NCI-H1694 (cell line): ENCODE measurements at places on chromosomes 12 and 14.

DNA sequence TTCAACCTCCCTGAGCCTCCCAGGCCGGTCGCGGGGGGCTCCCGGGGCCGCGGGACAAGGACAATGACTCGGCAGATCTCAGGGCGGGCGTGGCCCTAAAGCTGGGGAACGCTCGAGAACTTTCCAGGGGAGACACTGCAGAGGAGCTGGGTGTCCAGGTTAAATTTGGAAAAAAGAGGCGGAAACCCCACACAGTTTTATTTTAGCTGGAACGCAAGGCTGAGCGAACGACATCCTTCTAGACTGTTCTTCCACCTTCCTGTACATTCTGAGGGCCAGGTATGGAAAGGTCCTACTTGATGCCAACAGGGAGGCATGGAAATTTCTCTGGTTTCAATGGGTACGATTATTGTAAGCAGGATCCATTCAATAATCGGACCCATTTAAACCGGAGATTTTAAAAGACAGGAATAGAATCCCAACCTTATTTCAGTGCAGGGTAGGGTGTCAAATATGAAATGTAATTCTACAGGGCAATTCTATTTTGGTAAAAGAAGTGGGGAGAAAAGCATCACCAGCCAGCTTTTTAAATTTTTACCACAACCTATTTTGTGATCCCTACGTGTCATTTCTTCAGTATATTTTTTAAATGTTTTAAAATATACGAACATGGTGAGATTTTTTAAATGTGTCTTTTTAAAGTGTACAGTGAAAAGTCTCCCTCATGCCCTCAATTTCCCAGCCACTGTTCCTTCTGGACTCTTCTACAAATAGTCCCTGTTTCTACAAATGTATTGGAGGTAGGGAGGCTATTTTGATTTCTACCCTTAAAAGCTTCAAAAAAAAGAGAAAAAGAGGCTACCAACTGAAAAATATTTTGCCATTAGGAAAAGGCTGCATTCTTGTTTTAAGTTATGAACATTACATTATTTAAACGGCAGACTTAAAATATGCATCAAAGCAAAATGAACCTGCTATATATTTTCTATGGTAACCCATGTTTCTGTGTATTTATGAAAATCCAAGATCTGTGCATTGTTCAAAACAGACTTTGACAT, 1.1 kb upstream of the UBC start:
- DNase-seq, result no peak

DNA sequence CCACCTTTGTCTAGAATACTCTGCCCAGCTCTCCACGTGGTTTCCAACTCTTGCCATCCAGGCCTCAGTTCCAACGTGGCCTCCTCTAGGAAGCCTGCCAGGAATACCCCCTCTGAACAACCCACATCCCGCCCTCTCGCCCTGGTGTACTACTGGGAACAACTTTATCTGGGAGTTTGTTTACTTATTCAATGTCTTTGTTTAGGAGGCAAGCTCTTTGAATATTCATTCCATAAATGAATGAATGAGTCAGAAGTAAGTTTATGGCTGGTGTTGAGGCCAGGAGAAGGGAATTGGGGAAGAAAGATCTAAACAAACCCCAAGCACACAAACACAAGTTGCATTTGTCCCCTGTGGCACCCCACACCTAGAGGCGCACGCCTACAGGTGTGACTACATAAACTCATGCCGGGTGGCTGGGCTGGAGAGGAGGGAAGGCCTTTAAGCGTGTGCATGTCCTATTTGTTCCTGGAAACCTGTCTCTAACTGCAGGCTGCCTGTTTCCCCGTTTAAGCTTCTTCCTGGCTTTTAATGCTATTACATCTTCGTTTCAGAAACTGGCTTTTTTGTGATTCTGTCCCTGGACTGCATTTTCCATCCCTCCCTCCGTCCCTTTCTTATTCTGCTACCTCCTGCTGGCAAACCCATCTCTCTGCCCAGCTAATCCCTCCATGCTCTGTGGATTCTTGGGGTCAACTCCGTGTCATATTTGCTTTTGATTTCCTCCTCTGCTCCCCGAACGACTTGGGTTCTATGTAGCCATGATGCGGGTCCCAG, 57.9 kb downstream of the FZD10 start:
- no peak for DNase-seq

DNA sequence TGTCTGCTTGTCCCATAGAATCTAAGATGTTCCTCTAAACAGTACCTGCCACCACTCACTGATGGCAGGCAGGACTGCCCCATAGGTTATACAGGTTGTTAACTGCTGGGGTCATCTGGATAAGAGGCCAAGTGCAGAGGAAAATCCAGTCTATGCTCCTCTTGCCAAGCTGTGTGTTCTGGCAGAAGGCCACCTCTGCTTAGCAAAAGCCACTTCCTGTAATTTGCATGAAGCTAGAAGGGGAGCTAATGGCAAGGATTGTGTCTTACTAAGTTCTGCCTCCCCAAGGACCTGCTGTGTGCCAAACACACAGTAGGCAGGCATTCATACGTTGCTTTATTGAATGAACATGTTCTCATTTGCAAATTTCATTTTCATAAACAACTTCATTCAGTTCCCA, 445.4 kb downstream of the BCL11B start:
- no peak for DNase-seq

- no peak for DNase-seq
These were observed 4.7 kb downstream of the SYNE2 start for GRCh38 chr14:63857466-63858030.

DNA sequence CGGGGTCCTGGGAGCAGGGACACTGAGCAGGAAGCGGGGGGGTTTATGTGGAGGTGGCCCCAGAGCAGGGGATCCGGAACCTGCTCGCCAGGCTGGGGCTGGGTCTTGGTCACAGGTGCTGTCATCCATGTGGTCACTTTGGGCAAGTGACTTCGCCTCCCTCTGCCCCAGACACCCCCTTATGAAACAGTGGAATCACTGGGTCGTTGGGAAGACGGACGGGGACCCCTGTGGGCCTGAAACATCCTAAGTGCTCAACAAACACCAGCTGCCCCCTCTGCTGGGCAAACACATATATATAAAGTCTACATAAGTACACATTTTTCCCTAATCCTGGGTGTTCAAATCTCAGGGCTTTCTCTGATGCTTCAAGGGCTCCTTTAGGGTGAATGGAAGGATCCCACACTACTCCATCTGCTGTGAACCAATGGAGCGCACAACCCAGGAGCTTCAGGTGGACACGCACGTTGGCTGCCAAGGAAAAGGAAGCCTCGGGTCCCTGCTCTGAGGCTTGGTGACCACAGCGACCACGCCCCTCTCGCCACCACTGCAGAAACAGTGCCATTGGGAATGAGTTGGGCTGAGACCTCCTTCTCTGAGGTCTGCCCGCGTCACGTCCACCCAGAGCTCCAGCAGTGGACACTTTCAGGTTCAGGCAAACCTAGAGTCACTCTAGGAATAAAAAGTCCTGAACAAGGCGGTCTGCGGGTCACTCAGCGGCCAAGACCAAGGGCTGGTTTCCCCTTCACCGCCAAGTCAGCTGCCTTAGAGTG, 54.6 kb downstream of the CDC42BPB start:
- no peak for DNase-seq

DNA sequence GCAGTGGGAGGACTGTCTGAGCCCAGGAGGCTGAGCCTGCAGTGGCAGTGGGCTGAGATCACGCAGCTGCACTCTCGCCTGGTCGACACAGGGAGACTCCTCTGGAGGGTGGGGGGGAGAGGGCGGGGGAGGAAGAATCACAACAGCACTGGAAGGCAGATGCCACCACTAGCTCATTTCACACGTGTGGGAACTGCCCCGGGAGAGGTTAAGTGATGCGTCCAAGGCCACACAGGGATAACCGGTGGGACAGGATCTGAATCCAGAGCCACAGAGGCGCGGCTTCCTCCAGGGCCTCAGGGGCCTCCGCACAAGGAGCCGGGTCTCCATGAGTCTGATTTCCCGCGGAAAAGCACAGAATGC, 20.8 kb downstream of the STX2 start:
- no peak for DNase-seq

- no peak for DNase-seq
These were observed 137.6 kb downstream of the GRIN2B start for GRCh38 chr12:13843841-13844240.

GRCh38 chr12:96187956-96188355, 6.2 kb upstream of the ELK3 start:
- peak; percentile 37 for DNase-seq

DNA sequence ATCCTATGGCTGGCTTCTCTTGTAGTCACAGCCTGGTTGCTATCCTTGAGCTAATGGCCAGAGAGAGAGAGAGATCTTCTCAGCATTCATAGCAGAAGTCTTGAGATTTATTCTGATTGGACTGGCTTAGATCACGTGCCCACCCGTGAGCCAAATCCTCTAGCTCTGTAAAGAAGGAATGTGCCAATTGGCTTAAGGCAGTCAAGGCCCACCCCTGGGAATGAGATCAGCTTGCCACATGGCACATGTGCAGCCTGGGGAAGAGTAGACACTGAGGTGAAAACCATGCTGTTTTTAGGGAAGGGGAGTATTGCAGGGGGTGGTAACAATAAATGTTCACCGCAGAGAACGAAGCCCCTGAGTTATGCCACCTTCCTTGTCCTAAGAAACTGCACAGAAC, 36.3 kb downstream of the PLEKHG7 start:
- DNase-seq, result no peak

DNA sequence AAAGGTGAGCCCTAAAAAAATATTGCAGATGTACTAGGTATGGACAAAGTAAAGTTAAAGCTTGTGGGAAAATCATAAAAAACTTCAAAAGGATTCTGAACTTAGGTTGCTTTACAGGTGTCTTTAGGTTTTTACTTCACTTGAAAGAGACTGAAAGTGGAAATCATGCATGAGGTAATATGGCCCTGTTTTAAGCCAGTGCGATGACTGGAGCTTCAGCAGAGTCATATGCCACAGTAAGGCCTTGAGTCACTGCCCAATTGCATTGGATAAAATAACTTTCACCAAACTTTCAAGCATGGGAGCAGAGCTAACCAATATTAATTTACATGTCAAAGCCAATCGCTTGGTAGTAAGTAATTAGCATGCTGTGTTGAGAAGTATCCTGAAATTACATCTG, 63.9 kb upstream of the TMEM260 start:
- no peak for DNase-seq

DNA sequence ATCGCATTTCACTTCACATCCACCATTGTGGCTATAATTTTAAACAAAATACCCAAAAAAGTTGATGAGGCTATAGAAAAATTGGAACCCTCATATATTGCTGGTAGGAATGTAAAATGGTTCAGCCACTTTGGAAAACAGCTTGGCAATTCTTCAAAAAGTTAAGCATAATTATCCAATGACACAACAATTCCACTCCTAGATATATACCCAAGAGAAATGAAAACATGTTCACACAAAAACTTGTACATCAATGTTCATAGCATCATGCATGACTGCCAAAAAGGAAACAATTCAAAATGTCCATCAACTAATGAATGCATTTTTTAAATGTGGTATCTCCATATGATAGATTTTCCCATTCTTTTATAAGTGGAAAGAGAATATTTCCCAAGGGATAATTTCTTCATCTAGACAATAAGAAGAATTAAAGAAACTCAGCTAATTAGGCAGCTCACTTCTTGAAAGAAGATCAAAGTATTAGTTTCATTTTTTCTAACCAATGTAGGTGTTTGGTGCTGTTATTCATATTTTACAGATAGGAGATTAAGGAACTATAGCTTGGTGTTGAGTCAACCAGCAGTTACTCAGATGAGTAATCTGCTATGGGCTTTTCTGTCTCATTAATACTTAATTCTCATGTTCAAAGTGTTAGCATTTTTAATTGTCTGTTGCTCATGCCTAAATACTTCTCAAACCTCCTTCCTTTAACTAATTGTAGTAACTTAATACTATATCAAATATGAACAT, 32.8 kb downstream of the YEATS4 start:
- DNase-seq, result no peak

DNA sequence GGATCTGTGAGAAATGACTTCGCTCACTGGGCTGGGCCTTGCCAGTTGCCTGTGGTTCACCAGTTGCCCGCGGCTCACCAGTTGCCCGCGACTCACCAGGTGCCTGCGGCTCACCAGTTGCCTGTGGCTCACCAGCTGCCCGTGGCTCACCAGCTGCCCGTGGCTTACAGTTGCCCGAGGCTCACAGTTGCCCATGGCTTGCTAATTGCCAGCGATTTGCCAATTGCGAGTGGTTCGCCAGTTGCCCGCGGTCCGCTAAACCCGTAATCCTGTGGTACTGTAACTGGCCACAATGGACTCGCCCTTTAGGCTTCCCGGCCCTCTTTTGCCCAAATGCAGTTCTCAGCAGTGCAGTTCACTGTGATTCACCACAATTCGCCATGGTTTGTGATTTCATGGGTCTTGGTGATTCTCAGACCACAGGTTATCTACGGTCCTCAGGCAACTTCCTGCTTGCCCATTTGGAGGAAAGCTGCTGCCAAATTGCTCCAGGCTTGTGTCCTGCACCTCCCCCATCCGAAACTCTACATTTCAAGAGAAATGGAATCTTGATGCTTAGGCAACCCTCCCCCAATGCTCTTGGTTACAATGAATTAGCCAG, 15.0 kb upstream of the MEG3 start:
- DNase-seq, result no peak

DNA sequence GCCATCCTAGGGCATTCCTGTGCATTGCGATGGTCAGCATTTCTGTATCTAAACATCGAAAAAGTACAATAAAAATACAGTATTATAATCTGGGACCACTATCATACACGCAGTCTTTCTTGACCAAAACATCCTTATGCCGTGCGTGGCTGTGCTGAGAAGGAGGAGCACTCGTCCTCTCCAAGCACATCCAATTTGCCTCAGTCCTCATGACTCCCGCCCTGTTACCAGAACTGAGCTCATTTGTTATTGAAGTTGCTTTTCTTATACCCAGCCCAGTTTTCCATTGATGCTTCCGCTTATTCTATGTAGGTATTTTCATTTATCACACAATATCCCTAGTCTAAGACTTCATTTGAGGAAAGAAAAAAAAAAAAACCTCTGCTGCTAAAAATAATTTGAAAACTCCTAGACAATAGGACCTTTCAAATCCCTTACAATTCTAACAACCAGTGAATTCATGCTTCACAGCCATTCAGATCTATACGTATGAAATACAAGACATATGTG, 236.9 kb upstream of the PLEKHG7 start:
- no peak for DNase-seq

DNA sequence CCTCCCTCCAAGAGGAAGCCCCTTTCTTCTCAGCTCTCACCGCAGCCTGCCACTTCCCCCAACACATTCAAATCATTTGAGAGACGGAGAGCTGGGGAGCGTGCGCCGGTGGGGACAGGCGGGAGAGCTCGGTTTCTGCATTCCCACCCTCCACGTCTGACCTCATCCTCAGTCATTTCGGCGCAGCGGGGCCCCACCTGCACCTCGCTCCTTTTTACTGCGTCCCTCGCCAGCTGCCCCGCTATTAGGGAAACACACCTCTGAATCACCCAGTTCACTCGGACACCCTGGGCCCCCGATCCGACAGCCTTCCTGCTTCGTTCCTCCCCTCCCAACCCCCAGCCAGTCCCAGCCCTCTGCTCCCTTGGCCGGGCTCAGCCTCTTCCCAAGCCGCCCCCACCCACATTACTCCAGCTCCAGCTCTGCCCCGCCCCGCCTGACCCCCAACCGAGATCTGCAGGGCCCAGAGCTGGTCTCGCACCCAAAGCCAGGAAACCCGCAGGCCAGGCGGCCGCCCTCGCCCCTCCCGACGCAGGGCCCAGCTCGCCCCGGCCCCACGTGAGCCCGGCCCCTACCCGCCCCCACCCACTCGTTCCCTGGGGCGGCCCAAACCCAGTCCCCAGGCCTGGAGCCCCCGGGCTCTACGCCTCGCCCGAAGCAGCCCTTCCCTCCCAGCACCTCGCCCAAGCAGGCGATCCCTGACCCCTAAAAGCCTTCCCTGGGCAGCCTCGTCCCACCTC, 783 bp downstream of the CORO1C start:
- DNase-seq, result peak; percentile 28

- DNase-seq, result no peak
These were observed 321.5 kb downstream of the CACNA1C start for GRCh38 chr12:2374092-2374906.
